ENCODE measurements at places on chromosomes 7 and 10.

DNA sequence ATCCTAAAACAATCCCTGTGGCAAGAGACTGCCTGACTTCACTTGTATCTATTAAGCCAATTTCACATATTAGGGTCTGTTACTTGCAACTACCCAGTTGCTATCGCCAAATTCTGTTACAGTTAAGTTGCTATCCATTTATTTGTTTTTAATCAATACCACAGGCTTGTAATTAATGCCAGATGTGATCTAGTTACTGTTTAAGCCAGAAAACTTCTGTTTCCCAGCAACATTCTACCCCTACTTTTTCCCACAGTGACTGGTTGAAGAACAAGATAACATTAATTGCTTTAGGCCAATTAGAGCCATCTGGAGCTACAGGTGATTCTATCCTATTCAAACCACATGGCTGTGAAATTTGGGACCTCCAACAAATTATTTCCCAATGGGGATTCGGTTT, 131.3 kb downstream of the ALOX5 start:
- DNase-seq = no peak

GRCh38 chr7:129568240-129568639, 43.3 kb upstream of the NRF1 start:
- DNase-seq = no peak

DNA sequence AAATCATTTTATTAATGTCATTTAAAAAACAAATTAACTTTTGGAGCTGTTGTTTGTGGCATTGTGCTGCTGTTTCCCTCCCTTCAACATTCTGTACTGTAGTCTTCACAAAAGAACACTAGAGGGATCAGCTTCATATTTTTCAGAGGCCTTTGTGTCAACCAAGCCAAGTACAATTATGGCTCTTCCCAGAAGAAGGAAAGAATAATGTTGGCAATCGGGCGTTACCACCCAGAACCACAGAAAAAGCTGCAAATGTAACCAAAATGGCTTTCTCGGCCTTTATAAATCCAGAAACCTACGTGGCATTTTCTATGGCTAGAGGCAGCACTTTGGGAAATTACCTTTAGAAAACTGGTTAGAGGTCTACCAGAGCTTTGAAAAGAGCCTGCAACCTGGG, 98.8 kb upstream of the COL1A2 start:
- no peak for DNase-seq

DNA sequence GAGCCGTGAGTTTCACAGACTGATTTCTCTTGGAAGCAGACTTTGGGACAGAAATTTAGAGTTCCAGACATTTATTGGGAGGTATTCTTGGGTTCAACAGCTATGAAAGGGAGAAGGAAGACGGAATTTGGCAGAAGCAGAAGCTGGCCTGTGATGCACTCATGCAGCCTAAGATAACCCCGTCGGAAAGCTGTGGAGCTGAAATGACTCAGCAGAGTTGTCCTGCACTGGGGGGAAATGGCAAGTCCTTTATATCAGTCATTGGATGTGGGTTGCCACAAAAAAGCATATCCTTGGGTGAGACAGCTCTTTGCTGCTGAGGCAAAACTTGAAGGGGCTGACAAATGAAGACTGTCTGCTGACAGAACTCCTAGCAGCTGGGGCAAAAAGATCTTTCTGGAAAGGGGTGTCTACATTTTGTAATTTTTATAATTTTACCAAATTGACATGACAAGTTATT, 11.5 kb upstream of the MICU1 start:
- no peak for DNase-seq

- DNase-seq = no peak
Measured at GRCh38 chr10:3248526-3249306, 76.1 kb upstream of the PITRM1 start.

GRCh38 chr7:93921186-93921585, 349 bp upstream of the GNG11 start:
- no peak for DNase-seq

GRCh38 chr7:1725199-1725690, 55.2 kb downstream of the ELFN1 start:
- DNase-seq = no peak

DNA sequence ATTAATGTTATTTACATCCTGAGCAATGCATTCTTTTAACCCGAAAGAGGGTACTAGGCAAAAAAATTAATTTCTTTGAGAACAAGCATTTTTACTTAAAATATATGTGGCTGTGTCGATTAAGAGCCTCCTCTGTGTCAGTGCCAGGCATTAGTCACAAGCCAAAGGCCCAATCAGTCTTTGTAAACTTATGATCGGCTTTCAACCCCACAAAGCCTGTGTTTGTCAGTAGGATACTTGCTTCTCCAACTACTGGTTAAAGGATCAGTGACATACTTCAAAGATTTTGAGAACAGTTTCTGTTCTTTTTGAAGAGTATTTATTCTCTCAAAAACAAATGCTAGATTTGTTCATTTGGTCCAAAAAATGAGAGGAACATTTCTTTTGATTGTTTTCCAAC, 159.3 kb downstream of the NRCAM start:
- no peak for DNase-seq

GRCh38 chr7:24991353-24991752, 11.4 kb upstream of the OSBPL3 start:
- no peak for DNase-seq

- DNase-seq = no peak
Measured at GRCh38 chr10:126654579-126654978, 15.9 kb downstream of the C10orf90 start.

- no peak for DNase-seq
Measured at GRCh38 chr10:101080933-101081931, 19.4 kb downstream of the KAZALD1 start.

GRCh38 chr7:37304921-37305320, 143.7 kb downstream of the ELMO1 start:
- no peak for DNase-seq

GRCh38 chr7:115634633-115635032, 395.9 kb downstream of the TFEC start:
- no peak for DNase-seq

DNA sequence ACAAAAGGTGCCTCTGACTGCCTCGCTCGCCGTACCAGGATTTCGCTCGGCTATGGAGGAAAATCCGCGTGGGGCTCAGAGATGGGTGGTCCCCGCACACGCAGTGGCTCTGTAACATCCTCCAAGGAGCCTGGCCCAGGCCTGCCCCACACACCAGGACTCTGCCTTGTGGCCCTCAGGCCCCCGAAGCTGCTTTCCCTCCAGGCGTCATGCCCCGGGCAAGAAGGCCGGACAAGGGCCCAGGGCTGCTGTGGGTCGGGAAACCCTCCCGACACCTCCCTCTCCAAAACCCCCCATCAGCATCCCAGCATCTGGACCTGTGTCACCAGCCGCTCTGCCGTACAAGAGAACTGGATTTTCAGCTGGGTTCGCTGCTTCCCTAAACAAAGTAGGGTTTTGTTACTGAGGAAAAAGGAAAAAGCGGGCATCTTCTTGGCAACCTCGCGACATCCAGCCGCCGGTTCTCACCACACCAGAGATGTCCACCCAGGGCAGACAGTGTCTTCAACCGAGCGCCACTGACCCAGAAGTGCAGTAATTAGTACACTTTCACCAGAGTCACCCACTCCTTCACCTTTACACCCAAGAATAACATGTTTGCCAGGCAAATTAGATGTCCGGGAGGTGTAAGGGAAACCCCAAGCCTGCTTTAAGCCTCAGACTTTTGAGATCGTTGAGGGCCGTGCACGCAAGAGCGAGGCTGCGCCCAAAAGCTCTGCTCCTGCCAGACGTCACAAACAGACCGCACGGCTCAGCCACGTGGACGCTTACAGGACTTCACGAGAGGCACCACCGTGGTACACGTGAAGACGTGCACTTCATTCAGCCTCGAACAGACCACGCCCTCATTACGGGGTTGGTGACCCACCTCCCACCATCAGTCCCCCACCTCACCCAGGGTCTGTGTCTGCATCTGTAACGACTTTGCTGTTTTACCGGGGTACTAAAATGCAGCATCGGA, 62.2 kb downstream of the DIP2C start:
- DNase-seq = no peak

- no peak for DNase-seq
Measured at GRCh38 chr7:155207326-155208002, 90.2 kb upstream of the INSIG1 start.

DNA sequence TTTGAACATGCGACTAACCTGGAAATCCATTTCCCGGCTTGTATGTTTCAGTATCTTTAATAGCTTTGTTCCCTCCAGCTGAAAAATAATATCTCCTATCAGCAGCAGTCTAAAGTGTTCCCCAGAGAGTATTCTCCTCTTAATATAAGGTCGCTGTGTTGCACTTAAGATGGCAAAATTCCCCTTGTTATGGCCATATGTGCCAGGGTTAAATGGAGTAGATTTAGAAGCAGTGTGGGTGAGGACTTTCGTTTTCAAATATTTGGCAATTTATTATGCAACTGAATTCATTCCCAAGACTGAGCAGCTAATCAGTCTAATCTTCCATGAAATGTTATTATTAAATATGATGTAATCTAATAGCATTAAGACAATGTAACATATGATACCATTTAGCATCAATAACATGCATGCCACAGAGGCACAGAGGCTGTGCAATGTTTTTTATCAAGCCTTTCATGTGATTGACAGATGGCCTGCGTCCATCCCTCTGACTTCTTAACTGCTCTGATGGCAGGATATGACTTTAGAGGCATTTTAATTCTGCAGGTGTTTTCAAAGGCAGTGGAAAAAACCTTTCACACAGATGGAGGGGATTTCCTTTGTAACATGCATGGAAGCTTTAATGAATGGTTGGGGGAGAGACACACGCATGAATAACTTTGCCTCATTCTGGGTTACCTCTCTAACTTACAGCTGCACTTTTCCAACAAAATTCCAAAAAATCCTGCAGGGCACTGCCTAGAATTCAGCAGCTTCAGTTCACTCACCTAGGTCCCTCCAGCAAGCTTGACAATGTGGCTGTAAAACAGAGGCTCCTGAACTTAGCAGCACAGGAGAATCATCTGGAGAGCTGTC, 55.1 kb upstream of the ZPBP start:
- DNase-seq = peak; percentile 51

- no peak for DNase-seq
Measured at GRCh38 chr7:40024048-40024447, 74.0 kb downstream of the CDK13 start.

DNA sequence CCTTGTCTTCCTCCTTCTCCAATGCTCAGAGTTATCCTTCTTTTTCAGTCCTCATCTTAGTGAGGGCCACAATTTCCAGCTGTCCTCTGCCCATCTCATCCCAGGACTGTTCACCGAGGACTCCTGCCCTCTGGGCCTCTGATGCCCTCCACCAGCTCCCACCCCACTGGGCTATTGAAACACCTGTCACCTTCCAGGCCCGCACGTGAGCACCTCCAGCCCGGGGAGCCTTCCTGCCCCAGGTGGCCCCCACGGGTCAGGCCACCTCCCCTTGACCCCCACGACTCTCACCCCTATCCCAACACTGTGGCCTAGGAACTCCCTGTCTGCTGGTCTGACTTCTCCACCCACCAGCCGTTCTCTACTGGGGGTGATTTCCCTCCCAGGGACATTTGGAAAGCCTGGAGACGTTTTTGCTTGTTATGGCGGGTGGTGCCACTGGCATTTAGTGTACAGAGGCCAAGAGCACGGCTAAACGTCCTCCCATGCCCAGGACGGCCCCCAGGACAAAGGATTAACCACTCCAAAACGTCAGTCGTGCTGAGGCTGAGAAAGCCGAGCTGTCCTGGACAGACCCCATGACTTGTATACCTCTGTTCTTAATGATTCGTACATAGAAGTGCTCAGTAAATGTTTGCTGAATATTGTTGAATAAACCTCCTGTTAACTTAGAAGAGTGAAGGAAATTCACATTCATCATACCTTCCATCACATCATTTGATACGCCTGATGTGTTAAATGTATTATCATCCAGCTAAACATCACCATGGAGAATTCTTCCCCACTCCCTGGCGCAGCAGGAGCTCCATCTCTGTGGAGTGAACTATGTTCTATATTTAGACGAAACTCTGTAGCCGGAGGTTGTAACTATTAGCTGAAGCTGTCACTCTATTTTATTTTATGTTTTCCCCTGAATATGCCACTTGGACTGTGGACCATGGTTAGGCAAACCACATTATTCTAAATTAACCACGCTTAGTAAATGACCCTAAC, 270.1 kb upstream of the SHH start:
- DNase-seq = no peak

GRCh38 chr7:101347477-101347876, 15.2 kb upstream of the COL26A1 start:
- no peak for DNase-seq

DNA sequence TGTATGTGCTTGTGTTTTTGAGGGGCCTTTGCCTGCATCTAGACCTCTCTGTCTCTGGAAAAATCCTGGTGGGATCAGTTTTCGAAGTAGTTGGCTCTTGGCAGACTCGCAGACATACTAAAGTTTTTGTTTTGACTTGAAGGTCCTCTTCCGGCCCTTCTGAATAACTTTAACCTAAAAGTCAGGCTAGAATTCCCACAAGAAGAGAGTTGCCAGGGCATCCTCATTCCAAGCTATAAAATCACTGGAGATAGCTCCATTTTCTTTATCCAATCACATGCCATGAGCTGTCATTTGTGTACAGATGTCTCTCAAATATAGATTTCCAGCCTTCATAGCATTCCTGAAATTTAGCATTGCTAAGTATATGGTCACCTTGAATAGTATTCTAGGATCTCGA, 967.8 kb downstream of the LRMDA start:
- DNase-seq = no peak

DNA sequence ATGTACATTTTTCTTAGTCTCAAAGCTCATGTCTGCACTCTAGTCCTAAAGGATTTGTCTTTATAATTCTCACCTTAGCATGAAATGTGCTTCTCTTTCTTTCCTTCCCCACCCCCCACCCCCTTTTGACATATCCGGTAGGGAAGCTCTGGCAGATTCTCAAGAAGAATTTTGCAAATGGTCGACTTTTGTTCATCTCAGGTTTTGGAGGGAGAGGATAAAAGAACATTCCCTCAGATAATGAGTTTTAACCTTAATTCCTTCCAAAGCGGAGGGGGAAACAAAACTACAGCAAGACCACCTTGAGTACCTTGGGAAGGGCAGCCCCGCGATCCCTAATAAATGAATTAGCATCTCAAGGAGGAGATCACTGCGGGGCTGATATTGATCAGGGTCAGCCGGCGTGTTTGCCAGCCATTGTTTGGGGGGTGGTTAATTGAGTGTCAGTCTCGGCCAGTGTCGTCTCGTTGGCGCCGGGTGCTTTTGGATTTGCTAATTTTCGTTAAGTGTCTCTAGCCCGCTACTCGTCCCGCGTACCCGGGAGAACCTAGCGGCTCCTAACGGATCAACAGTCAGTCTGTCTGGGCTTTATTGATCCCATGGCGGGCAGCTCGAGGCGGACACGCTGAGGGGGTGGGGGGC, 874 bp upstream of the BAMBI start:
- peak; percentile 25 for DNase-seq

DNA sequence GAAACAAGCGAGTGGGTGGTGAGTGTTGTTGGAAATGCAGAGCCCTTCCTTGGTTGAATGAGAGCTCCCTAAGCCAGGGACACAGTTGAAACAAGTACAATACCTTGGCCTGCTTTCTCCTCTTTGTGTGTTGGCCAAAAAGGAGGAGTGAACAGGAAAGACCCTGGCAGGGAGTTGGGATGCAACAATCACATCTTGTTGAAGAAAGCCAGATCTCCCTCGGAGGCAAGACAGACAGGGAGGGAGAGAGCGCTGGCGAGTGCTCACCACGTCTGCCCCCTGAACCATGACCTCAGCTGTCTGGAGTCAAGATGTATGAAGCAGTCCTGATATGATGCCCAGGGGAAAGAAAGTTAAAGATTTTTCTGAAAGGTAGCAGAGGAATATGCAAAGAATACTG, 66.8 kb downstream of the ADAM12 start:
- DNase-seq = no peak
